ENCODE measurements at places on chromosomes 12 and 14.

DNA sequence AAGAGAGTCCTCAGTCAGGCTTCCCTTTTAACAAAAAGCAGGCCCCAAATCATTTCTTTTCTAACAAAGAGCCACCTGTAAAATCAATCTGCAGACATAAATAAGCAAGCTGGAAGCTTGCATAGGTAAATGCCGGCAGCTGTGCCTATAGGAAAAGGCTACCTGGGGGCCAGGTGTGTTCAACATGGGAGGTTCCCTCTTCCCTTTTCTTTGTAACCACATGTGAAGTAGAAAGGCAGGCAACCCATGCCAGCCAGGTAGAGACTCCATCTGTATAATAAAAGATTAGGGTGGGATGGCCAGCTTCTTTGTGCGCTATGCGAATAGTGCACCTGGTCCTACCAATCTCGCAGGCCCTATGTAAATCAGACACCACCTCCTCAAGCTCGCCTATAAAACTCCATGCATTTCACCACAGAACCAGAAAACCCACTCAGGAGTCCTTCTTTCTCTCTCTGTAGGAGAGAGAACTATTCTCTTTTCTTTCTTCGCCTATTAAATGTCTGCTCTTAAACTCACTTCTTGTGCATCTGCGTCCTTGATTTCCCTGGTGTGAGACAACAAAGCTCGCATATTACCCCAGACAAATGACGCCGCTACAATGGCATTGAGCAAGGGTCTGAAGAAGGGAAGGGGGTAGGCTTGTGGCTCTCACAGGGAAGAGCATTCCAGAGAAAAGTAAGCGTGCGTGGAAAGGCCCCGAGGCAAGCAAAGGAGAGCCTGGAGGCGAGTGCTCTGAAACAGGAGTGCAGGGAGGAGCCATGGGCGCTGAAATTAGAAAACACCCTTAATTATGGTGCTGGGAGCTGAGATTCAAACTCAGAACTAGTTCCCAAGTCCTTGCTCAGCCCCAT, 67.2 kb downstream of the TTC9 start:
- no peak for DNase-seq

DNA sequence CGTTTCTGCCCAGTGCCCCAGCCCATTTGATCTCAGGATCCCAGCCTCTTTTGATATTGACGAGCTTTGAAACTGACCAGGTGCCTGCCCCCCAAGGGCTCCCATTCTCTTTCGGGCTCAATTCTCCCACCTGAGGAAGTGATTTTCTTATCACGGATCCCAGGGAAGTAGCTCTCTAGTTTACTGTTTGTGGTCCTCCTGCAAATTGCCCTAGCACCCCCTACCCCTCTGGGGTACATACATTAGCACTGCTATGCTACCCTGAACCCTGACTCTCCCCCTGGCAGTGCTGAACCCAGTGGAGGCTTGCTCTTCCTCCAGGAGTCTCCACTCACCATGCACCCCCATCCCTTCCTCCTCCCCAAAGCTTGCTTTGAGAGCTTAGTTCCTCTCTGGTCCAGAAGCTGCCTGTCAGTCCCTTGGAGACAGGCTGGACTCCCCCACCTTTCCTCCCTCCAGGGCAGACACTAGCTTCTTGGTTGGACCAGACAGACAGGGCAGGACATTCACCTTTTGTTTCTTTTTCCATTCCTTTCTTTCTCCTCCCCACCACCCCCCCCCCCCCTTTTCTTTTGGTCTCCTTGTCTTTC, 4.4 kb upstream of the TBX3 start:
- no peak for DNase-seq

GRCh38 chr14:80260645-80261044, 49.3 kb upstream of the DIO2 start:
- DNase-seq: no peak

DNA sequence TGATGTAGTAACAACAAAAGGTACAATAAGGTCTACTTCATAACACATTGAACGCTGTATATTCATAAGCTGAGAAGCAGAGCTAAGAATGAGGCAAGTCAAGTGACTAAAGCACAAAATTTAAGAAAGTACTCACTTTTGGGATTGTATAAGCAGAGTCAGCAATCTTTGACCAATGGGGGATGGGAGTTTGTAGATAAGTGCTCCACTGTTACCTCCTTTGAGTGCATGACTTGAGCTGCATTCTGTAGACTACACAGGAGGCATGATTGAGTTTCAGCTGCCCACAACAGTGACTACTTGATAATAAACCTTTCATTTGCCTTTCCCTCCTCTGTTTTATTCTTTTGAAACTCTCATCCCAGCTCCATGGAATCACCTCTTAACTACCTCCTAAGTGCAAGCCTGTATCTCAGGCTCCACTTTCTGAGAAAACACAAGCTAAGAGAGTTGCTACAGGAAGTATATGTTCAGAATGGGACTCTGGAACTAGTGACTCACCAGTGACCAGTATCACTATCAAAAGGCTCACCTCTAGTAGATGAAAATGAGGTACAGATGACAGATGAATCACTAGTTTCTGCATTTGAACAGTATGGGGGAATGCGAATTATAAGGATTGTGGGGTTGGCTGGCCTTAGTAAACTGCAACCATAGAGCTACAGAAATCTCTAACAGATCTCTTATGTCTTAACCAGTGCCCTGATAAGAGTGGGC, 49.2 kb downstream of the SLC35F4 start:
- DNase-seq: no peak

DNA sequence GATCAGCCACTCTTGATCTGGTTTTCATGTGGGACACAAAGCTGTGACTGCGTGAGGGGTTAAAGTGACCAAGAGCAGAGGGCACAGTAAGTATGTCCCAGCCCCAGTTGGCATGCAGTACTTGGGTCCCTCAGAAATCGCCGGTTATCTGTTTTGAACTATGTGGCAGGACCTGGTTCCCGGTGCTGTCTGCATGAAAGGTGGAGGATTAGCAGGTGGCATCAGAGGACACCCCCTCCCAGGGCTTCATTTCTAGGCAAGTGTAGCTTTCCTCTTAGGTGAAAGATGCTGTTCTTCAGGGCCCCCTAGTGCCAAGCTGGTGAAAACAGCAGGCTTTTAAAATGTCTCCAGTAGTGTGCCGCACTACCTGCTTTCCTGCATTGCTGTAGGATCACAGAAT, 57.1 kb downstream of the ATG14 start:
- no peak for DNase-seq

- no peak for DNase-seq
Measured at GRCh38 chr14:30333934-30334333, 225.0 kb upstream of the G2E3 start.

- DNase-seq: no peak
Measured at GRCh38 chr14:103512701-103513611, 9.7 kb downstream of the CKB start.

GRCh38 chr12:75641031-75641780, 129.8 kb upstream of the KRR1 start:
- DNase-seq: no peak

DNA sequence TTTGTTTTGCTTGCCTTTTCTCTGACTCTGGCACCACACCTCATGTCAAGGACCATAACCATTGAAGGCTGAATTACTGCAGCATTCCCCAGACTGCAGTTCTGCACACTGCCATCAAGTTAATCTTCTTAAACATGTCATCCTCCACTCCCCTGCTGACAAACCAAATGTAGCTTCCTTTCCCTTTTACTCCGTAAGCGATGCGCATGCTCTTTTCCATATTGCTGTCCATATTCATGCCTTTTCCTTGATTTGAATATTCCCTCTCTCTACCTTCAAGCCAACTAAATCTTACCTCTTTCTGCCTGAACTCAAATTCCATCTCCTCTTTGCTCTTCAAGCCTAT, 13.6 kb downstream of the GPX2 start:
- DNase-seq: no peak

DNA sequence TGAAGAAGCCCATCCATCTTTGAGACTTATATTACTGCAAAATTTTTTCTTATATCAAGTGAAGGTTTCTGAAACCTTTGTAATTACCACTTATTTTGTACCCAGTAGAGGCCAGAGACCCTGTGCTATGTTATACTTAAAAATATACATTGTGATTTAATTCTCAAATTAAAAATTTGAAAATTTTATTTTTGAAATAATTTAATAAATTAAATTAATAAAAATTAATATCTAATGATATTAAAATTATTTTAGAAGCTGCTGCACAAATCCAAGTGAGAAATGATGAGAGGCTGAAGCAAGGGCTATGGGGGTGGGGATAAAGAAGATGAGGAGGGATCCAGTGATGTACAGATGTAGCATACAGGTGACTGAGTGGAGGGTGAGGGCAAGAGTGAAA, 258.8 kb downstream of the APAF1 start:
- DNase-seq: no peak

DNA sequence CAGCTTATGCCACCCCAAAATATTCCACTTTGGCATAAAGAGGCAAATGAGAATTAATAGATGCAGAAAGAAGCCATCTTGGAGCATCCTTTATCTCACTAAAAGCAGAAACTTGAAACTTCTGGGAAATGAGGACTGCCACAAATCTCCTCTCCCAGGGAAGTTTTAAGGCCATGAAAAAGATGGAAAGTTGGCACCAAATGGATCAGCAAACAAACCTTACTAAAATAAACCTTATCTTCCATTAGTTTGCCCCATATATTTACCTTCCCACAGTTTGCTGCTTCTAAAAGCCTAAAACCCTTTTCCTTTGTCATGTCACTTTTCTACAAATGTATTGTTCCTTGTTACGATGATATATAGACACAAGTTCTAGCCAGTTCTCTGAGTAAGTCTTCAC, 340.0 kb upstream of the USP15 start:
- DNase-seq: no peak

DNA sequence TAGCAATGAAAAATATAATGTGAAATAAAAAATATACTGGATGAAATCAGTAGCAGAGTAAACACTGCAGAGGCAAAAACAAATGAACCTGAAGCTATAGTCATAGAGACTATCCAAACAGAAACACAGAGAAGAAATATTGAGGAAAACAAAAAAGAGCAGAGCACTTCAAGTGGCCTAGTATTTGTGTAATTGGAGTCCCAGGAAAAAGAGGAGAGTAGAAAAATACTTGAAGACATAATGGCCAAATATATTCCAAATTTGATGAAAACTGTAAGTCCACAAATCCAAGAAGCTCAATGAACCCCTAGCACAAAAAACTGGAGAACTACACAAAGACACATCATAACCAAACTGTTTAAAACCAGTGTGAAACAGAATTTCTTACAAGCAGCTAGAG, 37.2 kb upstream of the CTDSP2 start:
- no peak for DNase-seq

DNA sequence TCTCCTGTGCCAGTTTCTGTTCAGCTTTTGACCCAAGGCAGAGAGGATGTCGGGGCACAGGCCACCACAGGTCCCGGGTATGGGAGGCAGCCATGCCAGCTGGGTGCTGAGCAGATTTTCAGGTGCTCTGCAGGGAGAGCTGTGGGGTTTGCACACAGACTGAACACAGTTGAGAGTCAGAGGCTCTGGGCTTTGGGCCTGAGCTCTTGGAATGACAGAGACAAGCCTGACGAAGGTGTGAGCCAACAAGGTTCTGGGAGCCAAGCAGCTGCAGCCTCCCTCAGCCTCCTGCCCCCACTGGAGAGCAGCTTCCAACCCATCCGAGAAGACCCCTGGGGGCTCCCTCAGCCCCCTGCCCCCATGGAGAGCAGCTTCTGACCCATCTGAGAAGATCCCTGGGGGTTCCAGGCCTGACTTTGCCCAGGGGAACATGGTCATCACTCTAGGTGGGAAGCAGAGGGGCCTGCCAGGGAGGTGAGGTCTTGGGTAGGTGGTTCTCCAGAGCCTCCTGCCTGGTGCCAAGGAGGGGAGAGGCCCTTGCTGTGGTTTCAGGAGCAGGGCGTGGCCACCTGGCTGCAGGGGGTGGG, 13.8 kb downstream of the FBRSL1 start:
- no peak for DNase-seq

- no peak for DNase-seq
Measured at GRCh38 chr14:74649673-74650072, 37.6 kb upstream of the LTBP2 start.
